Stimulated activated memory B cell treated with anti-CD40 and anti-IgM and Interleukin-4, amounts not matched to agents 10 μg/mL and 1 μg/mL and 100 μg/mL, for 72 hours (primary cell): ENCODE measurements at places on chromosomes 1 and 21.
A peak's percentile ranks its signal among the peaks of the same experiment; 100 is the strongest.

DNA sequence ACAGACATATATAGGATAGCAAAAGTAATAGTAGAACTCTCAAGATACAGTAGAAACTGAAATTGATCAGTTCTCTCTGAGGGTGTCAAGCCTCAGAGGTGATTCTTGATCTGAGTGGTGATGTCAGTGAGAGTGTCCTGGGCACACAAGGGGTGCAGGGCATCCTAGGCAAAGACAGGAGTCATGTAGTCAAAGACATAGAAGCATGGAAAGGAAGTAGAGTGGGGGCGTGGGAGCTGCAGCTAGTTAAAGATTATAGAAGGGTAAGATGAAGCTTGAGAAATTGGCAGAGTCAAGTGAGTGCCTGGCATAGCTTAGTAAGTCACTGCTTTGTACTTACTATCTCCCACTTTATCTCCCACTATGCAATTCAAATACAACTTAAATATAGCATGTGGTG lies 22.8 kb downstream of the CDC7 start:
- ATAC-seq: peak; percentile 53

GRCh38 chr21:41763996-41764395 lies 2.9 kb downstream of the RIPK4 start:
- no peak for ATAC-seq

- no peak for ATAC-seq
These were observed 293.1 kb upstream of the LYPLAL1 start for GRCh38 chr1:218880484-218881060.

- ATAC-seq: peak; percentile 22
These were observed 150.1 kb downstream of the CDC7 start for GRCh38 chr1:91650764-91651163.

- ATAC-seq: no peak
These were observed 687 bp downstream of the PRKAB2 start for GRCh38 chr1:147171399-147172167.

- peak; percentile 58 for ATAC-seq
These were observed 151.1 kb downstream of the ZNF281 start for GRCh38 chr1:200258447-200259375.

GRCh38 chr1:32816676-32817158 lies 441 bp downstream of the YARS1 start:
- ATAC-seq: peak; percentile 18

- peak; percentile 100 for ATAC-seq
These were observed 9.9 kb upstream of the LTN1 start for GRCh38 chr21:29002442-29003144.

- ATAC-seq: no peak
These were observed 364.8 kb downstream of the RPS6KC1 start for GRCh38 chr1:213415691-213416380.

- no peak for ATAC-seq
These were observed 12.9 kb downstream of the LACTBL1 start for GRCh38 chr1:22959545-22960360.

DNA sequence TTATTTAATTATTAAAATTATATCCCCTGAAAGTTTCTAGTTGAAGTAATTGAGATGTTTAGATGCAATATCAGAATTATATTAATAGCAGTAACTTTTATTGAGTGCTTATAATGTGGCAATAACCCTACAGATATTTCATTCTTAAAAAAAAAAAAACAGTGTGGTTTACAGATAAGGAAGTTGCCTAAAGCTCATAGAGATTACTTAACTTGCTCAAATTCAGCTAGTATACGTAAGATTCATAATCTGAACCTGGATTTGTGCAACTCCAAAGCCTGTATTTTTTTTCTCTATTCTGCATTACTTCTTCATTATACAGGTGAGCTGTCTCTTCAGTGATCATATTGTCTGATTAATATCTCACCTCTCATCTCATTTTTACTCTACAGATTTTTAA lies 156.0 kb upstream of the PTBP2 start:
- ATAC-seq: no peak

DNA sequence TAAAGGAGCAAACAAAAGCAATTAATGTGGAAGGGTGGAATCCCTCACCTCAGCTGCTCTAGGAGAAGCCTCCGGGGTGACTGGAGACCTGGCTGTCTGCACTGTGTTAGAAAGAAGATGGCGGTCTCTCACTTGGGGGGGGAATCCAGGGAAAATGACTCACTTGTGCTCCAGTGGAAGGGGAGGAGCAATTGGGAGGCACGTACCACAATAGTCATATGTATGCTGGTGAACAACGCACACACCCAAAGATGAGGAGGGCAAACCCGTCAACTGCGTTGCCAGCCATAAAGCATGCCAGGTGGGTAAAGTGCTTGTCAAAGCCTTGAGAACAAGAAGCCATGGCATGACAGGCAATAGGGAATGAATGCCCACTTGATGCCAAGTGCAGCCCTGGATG lies 22.1 kb downstream of the PLEKHA6 start:
- no peak for ATAC-seq

GRCh38 chr1:61520401-61520800 lies 204.5 kb downstream of the TM2D1 start:
- ATAC-seq: no peak

- ATAC-seq: no peak
These were observed 54.4 kb upstream of the WDR26 start for GRCh38 chr1:224488806-224489499.

- ATAC-seq: no peak
These were observed 156.5 kb upstream of the VAMP3 start for GRCh38 chr1:7614576-7615074.

DNA sequence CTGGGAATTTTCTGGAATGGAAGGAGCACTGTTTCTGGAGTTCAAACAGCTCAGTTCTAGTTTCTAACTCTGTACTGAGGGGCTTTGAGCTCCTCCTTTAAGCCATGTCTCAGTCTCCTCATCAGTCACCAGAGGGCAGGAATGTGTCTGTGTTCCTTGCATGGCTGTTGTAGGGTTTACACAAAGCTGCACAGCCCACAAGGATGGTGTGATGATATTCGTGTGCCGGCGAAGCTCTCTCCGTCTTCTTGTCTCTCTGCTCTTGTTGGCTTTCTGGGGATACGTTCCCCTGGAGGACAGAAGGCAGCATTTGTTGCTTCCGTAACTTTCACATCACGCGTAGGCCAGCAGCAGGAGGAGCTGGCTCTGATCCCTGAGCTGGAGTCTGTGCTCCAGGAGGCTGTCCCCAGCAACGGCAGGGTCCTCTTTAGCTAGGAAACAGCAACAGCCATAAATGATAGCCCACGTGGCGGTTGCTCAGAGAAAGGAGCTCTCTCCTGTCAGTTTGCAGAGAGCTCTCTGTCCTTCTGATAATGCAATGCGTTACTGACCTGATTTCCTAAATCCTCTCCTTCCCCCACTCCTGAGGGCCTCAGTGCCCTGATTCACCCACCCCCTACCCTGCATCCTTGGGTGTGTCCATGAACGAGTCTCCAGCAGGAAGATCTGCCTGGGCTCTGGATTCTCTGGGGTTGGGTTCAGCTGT lies 189.2 kb upstream of the VAMP3 start:
- ATAC-seq: no peak

DNA sequence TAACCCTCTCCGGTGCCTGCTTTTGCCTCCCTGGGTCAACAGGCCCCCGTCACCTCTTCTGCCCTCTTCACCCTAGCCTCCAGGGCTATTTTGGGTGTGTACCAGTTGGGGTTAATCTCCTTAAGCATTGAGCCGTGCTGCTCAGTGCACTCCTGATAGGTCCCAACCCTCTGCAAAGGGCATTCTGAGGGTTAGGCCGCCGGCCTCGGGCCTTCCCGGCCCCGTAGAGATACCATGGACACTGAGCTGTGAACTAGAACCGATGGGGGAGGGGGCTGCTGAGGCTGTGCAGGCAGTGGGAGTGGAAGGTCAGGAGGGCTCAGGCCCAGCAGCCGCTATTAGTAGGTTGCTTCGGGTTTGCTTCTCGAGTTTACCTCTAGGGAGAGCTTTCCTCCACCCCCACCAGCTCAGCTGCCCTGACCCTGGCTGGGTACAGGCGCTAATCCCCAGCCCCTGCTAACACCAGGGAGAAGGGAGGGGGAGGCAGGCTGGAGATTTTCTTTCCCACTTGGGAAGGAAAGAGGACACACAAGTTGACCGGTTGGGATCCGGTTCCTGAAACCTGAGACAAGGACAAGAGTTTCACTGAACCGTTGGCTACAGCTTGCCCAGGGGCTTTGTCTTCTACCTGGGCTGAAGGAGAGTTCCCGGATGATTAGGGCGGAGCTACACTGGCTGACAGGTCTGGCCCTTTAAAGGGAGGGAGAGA lies 4.8 kb downstream of the LMOD1 start:
- no peak for ATAC-seq

DNA sequence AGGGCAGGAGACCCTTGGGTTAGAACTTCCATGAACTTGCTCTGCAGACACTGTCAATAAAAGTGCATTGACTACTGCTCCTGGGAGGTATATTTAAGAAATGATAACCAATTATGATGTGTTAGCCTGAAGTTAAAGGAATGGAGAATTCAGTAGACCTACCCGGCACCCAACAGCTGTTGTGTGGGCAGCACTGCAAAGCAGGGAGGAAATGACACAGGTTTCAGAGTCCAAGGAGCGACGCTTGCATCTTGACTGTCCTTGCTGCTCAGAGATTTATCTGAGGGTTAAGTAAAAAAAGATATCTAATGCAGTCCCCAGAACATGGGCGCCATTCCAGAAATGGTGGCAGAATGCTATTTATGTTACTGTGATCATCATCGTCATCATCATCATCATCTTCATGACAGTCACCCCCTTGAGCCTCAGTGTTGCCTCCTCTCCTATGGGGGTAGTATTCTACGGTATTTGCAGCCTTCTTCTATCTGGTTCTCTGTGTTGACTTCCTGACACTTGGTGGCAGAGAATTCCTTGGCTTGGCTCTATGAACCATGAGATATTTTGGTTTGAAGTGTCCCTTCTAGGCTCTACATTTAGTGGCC lies 225.9 kb downstream of the KAZN start:
- ATAC-seq: no peak

GRCh38 chr1:77475641-77476040 lies 193.8 kb downstream of the AK5 start:
- ATAC-seq: no peak

DNA sequence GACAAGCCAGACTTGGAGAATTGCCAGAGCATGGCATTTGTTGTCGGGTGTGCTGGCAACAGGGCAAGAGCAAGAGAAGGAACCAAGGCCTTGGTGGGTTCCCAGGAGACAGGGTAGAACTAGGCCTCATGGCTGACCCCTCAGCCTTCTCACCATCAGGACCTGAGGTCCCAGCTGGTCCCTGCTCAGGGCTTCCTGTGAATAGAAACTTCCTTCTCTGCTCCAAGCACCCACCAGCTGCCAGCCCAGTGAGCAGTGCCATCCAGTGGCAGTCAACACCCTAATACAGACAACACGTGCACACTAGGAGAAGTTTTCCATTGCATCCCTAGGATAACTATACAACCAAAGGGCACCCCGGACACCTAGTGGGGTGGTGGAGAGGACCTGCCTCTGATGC lies 22.8 kb downstream of the S100A6 start:
- ATAC-seq: no peak

DNA sequence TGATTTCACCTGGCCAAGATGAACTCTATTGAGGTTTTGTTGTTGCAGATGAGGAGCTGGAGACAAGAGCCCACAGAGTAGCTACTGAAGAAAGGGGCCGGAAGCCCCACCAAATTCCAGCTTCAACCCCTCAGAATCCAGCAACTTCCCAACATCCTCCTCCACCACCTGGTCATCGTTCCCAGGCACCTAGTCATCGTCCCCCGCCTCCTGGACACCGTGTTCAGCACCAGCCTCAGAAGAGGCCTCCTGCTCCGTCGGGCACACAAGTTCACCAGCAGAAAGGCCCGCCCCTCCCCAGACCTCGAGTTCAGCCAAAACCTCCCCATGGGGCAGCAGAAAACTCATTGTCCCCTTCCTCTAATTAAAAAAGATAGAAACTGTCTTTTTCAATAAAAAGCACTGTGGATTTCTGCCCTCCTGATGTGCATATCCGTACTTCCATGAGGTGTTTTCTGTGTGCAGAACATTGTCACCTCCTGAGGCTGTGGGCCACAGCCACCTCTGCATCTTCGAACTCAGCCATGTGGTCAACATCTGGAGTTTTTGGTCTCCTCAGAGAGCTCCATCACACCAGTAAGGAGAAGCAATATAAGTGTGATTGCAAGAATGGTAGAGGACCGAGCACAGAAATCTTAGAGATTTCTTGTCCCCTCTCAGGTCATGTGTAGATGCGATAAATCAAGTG lies 14.3 kb downstream of the CD2 start:
- ATAC-seq: no peak

DNA sequence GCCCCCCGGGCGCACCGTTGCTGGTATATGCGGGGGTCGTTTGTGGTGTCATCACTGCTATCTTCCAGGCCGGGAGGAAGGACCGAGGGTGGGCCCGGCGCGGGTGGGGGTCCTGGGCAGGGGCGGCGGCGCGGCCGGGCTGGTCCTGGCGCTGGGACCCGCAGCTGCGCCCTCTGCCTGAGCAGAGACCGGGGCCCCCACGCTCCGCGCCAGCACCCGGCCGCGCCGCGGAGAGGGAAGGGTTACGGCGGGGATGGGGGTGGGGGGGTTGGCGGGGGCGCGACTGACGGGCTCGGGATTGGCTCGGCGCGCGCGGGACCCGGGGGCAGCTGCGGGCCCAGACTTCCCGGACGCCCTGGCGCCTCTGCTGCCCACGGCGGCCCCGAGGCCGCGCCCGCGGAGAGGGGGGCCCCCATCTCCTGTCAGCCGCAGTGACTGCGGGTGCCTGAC lies 13.8 kb upstream of the SAMD11 start:
- ATAC-seq: no peak

DNA sequence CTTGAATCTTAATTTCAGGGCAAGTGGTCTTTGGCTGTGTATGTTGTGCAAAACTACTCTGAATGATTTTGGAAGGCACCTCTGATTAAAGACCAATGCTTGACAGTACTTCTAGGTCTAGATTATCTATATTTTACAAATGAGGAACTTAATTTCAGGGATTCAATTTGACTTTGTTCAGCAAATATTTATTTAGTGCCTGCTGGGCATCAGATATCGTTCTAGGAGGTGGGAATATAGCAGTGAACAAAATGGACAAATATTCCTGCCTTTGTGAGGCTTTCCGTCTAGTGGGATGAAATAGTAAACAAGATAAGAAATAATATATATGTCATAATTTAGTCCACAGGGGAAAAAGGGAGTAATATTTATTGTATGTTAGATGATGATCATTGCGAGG lies 4.7 kb downstream of the ZNF326 start:
- no peak for ATAC-seq

- ATAC-seq: no peak
These were observed 94.8 kb downstream of the MIS18A start for GRCh38 chr21:32184065-32184464.

GRCh38 chr1:109980324-109981003 lies 4.1 kb upstream of the AHCYL1 start:
- no peak for ATAC-seq

- ATAC-seq: no peak
These were observed 524.1 kb downstream of the PTBP2 start for GRCh38 chr1:97245682-97246081.

GRCh38 chr1:75092141-75092540 lies 42.0 kb upstream of the LHX8 start:
- ATAC-seq: no peak
